Activated CD8-positive, alpha-beta memory T cell treated with anti-CD3 and anti-CD28 coated beads for 1 hour (primary cell): ENCODE measurements at places on chromosomes 3 and 15.

GRCh38 chr3:113450911-113451310 lies 9.6 kb upstream of the CFAP44 start:
- no peak for DNase-seq

GRCh38 chr3:89380016-89380415 lies 272.6 kb downstream of the EPHA3 start:
- DNase-seq, result no peak

DNA sequence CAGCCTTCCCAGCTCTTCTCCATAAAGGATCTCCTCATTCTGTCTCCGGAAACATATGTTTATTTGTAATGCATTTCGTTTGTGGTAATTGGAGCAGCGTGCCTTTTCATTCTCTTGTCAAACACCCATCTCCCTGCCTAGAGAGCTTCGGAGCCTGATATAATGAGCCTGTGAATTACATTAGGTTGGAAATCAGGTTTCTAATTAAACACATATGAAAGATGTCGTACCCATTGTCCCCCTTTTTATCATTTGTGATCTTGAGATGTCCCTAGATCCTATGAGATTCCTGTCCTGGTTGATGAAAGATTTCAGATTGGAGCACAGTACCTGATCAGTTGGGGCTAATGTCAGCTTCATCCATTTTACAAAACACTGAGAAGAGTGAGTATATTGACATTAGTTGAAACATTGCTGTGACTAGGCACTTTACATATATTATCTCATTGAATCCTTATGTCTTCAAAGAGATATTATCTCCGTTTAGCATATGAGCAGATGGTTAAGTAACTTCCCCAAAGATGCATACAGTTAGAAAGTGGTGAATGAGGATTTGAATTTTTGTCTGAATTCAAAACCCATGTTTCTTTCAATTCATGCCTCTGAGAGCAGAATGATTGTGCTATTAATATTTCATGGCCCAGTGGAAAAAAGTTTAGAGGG lies 23.1 kb downstream of the SYN2 start:
- DNase-seq, result no peak

DNA sequence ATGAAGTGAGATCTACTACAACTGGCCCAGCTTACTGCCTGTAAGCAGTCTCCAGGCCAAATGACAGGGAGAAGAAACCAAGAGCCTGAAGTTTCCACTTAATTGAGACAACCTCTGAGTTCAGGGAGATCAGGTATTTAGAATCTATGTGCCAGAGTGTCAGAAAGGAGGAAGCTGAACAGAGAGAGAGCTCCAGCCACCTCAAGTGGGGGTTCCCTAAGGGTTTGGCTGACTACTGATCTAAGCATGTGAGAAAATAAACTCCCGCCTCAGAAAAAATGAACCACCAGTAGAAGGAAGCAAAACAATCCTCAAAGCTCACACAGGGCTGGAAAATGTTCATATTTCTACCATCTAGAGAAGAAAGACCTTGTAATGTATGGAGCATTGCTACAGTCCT lies 25.0 kb downstream of the ADAM10 start:
- DNase-seq, result no peak

DNA sequence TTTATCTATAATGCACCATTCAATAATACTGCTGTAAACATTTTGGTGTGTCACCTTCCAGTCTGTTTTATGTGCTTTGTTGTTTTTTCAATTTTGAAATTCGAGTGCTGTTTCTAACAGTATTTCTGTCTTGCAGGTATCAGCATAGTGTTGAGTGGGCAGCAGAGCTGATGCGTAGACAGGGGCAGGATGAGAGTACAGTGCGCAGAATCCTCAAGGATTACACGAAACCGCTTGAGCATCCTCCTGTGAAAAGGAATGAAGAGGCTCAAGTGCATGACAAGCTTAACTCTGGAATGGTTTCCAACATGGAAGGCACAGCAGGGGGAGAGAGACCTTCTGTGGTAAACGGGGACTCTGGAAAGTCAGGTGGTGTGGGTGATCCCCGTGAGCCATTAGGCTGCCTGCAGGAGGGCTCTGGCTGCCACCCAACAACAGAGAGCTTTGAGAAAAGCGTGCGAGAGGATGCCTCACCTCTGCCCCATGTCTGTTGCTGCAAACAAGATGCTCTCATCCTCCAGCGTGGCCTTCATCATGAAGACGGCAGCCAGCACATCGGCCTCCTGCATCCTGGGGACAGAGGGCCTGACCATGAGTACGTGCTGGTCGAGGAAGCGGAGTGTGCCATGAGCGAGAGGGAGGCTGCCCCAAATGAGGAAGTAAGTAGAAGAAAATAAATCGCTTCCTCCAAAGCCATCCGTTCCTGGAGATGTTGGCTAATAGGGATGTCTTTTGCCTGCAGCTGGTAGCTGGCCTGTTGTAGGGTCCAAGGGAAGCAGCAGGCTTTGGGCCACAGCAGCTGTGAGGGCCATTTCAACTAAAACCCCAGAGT lies 19.1 kb downstream of the TSEN2 start:
- no peak for DNase-seq

- no peak for DNase-seq
Observed at GRCh38 chr3:14312375-14312774, 90.0 kb upstream of the SLC6A6 start.

DNA sequence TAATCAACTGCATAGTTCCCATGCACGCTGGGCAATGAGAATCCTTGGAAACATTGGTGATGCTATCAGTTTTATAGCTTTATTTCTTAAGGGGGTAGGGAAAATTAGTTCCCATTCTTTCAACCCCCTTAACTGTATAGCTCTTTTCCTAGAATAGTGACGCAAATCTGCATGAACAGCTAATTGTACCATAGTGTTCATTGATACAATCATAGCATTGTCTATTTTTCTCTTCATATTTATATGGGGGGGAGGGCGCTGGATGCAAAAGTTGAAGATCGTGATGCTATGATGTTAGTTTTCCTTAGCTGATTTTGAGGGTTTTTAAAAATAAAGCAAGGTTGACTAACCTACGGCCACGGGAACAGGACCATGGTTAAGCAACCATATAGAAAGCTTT lies 32.4 kb upstream of the SAMMSON start:
- no peak for DNase-seq

DNA sequence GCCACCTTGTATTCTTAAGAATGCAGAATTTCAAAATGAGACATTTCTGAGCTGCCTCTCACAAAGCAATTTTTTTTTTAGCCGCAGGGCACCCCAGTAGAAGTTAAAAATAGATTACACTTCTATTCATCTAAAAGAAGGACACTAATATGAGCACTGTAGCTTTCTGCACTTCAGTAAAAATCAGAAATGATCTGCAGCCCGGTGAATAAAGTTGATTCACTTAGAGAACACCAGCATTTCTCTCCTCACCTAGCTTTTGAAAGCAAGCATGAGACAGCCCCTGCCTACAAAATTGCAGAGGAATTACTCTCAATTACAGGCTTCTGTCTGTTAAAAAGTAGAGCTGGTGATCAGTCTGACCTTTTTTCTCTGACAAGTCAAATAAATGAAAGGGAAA lies 1062.4 kb downstream of the FHIT start:
- DNase-seq, result no peak

GRCh38 chr3:132283916-132284405 lies 33.2 kb upstream of the ACP3 start:
- DNase-seq, result no peak

DNA sequence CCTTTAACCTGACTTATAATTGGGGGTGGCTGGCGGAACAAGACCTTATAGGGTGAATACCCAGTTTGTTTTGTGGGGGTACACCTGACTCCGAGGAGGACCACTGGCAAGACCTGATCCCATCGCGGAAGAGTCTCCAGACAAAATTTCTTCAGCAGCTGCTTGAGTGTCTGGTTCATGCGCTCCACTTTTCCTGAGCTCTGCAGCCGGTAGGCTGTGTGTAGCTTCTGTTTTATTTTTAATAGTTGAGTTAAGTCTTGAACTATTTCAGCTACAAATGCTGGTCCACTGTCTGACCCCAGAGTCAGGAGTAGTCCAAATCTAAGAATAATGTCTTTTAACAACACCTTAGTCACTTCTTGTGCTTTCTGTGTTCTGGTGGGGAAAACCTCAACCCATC lies 21.2 kb upstream of the NOX5 start:
- DNase-seq, result no peak

GRCh38 chr3:156425651-156426050 lies 129.3 kb downstream of the SSR3 start:
- DNase-seq, result no peak

- DNase-seq, result no peak
Observed at GRCh38 chr15:67080900-67081431, 15.6 kb downstream of the SMAD3 start.

GRCh38 chr3:184275961-184276910 lies at the start of gene ECE2:
Gene ECE2, plus strand, starts transcription at chr3:184276022. Its CDS starts 132 bp downstream, at chr3:184276154.
- DNase-seq, result no peak

- no peak for DNase-seq
Observed at GRCh38 chr15:89775815-89776214, 317 bp upstream of the MESP2 start.

DNA sequence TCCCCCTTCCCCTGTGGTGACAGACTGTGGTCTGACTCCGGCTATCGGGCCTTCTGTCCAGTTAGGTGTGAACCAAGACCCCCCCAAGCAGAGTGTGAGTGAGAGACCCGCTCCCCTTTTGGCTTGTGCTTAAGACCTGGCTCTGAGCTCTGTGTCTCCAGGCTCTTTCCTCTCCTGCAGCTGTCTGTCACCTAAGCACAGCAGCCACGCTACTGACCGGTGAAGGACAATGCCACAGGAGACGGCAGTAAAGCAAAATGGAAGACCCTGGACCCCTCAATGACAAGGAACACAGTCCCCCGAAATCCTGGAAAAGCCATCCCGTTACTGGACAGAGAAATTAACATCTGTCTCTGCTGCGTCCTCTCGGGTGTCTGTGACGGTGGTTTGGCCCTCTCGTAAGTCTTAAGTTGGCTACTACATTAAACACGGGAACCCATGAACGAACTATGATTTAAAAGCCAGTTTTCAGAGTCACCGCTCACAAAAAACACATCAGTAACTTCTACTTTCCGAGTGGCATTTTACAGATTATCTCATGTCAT lies 53.7 kb downstream of the CHSY1 start:
- no peak for DNase-seq

GRCh38 chr3:46440531-46441294 lies 24.0 kb downstream of the LTF start:
- DNase-seq, result no peak

DNA sequence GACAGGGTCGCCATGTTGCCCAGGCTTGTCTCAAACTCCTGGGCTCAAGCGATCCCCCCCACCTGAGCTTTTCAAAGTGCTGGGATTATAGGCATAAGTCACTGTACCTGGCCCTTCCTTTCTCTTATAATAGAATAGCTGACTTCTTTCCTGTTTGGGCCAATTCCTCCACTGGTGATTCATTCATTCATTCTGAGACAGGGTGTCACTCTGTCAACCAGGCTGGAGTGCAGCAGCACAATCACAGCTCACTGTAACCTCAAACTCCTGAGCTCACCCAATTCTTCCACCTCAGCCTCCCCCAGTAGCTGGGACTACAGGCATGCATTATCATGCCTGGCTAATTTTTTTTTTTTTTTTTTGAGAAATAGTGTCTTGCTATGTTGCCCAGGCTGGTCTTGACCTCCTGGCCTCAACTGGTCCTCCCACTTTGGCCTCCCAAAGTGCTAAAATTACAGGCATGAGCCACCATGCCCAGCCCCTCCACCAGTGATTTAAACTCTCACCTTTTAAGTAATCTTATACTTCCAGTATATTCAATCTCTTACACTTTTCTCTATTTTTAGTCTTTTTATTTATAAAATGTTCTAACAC lies 20.9 kb downstream of the GNB4 start:
- no peak for DNase-seq

DNA sequence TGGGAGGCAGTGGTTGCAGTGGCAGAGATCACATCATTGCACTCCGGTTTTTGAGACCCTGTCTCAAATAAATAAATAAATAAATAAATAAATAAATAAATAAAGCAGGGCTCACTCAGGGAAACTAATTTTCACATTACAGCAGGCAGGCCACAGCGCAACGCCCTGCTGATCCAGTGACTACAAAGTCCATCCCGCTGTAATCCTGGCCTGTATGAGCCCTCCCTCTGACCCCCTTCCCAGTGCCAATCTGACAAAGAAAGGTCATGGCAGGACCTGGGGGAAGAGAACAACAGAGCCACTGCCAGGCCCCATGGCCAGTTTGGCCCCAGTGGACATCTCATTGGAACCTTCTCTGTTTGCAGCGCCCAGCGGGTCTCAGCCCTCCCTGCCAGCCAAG lies 9.3 kb downstream of the SH3BP5 start:
- DNase-seq, result no peak

DNA sequence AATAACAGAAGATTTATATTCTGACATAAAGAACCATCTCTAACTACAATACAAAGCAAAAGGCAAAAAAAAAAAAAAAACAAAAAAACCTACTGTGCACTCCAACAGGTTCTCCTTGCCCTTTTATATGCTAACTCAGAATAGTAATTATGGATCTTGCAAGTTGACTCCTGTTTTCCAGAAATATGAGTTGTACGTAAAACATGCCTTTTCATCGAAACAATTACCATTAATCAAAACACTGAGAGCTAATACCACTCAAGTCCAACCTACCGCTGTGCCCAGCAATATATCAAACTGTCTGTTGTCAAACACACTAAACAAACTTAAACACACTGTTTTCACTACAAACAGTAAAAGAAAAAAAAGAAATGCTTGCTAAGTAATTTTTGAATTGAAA lies 389.8 kb downstream of the TBC1D5 start:
- DNase-seq, result no peak

- no peak for DNase-seq
Observed at GRCh38 chr3:67901681-67902080, 247.3 kb upstream of the SUCLG2 start.

DNA sequence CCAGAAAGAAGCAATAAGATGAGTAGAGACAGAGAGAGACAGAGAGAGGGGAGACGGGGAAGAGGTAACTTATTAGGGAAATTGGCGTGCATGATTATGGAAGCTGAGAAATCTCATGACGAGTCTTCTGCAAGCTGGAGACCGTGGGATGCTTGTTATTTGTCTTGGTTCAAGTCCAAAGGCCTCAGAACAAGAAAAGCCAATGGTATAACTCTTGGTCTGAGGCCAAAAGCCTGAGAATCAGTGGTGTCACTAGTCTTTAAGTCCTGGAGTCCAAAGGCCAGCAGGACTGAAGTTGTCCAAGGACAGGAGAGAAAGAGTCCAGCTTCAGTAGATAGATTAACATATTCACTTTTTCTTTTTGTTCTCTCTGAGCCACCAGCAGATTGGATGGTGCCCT lies 613.6 kb downstream of the CADM2 start:
- DNase-seq, result no peak

- no peak for DNase-seq
Observed at GRCh38 chr15:62940755-62941361, 101.7 kb upstream of the TPM1 start.
